ENCODE measurements at places on chromosomes 16 and 17.

DNA sequence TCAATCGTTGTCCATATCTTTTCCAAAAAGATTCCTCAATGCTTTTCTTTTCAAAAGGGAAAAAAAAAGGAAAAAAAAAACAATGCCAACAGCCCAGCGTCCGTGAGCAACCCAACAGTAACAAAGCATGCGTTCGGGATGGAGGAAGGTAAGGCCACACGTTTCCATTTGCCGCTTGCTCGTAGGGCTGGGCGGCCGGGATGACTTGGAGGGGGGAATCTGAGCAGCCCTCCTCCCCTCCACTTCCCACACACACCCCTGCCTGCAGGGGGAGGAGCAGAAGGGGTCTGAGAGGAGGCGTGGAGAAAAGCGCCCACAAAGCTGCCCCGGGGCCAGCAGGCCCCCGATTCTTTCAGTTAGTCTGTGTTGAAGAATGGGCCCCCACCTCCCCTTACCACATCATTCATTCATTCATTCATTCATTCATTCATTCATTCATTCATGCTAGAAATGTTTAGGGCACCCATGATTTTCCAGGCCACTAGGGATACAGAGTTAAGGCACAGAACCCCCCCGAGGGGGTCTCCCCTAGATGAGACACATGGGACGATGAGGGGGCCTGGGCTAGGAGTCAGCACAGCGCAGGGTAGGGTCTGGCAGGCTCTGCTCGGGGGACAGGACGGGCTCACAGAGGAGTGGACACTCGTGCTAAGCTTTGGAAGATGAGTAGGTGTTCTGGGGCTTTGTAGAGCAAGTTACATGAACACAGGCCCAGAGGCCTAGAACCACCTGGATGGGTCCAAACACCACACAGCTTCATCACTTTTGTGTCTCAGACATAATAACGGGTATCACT is 10.9 kb upstream of the TBX2 start:
- no peak for DNase-seq

- peak; percentile 34 for DNase-seq
Observed at GRCh38 chr16:75151798-75152197, 3.5 kb downstream of the ZFP1 start.

GRCh38 chr17:45948881-45949624 is 50.0 kb upstream of the STH start:
- DNase-seq, result peak; percentile 89

DNA sequence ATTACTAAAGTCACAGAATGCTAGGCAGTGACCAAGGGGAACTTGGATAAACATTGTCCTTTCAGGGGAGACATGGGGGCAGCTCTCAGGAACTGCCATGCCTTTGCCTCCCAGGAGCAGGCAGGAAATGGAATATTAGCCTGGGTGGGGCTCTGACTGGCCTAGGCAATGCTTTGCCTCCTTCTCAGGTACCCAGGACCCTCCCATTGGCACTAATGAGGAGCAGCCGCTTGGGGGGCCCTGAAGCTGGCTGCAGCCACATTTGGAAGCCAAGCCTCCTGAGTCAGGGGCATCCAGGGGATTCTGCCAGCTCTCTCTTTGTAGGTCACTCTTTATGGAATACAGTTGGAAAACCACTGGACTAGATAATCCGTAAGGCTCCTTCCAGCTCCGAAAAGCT is 5.5 kb downstream of the CPSF4L start:
- DNase-seq, result no peak

DNA sequence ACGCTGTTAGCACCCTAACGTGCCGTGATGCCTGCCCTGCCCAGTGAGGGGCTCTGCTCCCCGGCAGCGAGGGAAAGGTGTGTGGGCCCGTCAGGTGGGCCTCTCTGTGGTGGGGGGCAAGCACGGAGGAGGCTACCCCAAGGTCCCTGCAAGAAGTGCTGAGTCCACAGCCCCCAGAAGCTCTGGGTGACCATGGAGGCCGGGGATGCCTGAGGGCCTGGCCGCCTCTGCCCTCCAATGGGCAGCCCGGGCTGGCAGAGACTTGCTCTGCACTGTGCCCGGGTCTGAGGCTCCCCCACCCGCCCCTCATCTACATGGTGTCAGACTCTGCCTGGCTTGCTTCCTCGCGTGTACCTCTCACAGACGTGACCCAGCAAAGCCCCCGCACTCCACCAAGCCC is 12.2 kb downstream of the SLC38A10 start:
- no peak for DNase-seq

- no peak for DNase-seq
Observed at GRCh38 chr17:71713846-71714245, 407.0 kb upstream of the SOX9 start.

DNA sequence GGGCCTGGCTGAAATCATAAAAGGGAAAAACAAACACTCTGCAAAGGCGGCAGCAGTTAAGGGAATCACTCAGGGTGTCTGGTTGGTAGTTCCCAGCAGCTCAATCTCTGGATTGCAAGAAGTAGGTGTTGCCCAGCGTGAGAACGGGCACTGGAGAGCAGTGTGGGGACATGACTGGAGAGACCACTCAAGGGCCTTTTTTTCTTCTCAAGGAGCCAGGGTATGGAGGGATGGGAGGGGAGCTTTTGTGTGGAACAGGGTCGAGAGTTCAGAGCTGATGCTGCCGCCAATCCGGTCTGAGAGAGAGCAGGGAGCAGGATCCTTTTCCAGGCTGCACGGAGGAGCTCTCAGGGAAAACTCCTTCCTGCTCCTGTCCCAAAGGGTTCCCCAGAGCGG is 15.2 kb downstream of the SCNN1B start:
- no peak for DNase-seq

GRCh38 chr16:24906199-24906808 is 60.5 kb downstream of the SLC5A11 start:
- peak; percentile 73 for DNase-seq

GRCh38 chr16:77972062-77972392 is 50.3 kb upstream of the CLEC3A start:
- DNase-seq, result no peak

DNA sequence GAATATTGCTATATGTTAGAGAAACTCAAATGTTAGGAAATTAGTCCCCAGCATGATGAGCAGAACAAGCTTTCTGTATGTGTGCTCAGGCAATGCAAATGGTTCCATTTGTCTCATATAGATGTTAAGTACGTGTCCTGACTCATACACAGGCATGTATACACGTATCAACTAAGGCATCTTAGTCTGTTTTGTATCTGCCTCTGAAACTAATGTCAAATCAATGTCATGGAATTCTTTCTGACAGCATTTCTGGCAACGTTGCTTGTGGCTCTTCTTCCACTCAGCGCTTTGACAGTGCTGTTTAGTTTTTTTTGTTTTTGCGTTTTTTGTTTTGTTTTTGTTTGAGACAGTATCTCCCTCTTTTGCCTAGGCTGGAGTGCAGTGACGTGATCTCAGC is 111.9 kb downstream of the CNTNAP4 start:
- no peak for DNase-seq

DNA sequence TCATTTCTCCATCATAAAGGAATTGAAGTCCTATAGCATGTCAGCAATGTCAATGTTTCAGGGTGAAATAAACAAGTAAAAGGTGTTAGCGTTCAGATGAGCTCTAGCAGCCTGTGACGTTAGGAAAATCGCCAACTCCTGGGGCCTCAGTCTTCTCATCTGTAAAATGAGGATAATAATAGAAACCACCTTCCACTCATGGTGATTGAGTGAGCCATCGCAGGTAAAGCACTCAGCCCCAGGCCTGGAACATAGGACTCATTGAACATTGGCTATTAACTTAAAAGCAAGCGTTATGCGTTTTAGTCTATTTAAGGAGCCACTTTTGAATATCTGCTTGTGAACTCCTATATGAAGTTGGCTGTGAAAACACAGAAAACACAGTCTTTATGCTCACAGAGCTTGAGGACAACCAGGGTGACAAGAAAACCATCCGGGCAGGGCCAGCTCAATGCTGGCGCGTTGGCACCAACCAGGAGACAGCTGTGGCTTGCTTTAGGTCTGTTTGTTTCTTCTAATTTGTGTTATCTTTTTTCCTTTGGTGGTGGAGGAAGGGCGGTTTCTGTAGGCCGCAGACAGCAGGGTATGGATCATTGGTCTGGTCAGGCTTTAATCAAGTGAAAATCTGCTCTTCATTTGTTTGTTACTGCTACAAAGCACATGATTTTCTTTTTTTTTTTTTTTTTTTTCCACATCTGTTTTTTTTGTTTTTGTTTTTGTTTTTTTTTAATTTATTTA is 35.7 kb upstream of the MED9 start:
- DNase-seq, result peak; percentile 23

- DNase-seq, result no peak
Observed at GRCh38 chr16:54977211-54977610, 46.5 kb downstream of the IRX5 start.

DNA sequence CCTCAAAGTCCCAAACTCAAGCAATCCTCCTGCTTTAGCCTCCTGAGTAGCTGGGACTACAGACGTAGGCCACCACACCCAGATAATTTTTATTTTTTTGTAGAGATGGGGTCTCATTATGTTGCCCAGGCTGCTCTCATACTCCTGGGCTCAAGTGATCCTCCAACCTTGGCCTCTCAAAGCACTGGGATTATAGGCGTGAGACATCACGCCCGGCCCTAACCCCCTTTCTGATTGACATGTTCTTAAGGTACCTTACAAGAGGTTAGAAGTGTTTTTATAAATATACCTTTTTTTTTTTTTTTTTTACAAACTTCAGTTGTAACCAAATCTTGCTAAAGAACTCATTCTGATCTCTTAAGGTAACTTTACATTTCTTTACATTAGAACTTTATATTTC is 64.8 kb downstream of the GNA13 start:
- no peak for DNase-seq

DNA sequence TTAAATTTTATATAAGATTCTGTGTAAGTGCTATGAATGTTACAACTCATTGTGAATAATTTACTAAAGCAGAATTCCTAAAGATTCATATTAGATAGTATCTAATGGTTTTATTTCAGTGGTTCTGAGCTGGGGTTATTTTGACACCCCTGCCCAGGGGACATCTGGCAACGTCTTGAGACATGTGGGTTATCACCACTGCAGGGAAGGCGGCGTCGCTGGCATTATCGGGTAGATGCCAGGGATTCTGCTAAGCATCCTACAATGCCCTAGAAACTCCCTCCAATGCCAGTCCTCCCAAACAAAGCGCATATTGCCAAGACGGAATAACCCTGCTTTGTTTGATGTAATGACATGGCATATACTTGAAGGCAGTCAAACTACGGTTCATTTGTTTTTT is 372.3 kb upstream of the ZFHX3 start:
- no peak for DNase-seq

DNA sequence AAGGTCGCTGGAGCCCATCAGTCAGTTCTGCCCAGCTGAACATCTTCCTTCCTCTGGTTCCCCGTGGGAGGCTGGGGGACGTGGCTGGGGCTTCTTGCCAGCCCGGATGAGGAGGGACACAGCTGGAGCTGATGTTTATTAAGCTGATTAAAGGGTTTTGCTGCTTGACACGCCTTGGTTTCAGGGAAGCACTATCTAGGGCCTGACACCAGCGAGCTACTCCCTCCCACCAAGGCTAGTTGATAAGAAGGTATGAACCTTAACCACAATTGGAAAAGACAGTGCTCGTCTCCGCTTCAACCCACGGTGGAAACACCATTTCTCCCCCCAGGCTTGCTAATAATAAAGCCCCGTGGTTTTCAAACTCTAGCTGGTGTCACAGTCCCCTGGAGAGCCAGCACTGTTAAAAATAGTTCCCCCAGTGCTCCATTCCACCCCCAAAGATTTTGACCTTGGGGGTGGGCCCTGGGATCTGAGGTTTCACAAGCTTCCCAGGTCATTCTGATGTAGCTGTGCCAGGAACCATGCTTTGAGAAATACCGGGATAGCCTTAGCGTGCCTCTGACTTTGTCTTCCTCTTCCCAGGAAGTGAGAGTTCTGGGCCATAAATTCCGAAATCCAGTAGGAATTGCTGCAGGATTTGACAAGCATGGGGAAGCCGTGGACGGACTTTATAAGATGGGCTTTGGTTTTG is 5.5 kb downstream of the DHODH start:
- no peak for DNase-seq

- DNase-seq, result no peak
Observed at GRCh38 chr16:85975451-85975981, 76.6 kb downstream of the IRF8 start.

DNA sequence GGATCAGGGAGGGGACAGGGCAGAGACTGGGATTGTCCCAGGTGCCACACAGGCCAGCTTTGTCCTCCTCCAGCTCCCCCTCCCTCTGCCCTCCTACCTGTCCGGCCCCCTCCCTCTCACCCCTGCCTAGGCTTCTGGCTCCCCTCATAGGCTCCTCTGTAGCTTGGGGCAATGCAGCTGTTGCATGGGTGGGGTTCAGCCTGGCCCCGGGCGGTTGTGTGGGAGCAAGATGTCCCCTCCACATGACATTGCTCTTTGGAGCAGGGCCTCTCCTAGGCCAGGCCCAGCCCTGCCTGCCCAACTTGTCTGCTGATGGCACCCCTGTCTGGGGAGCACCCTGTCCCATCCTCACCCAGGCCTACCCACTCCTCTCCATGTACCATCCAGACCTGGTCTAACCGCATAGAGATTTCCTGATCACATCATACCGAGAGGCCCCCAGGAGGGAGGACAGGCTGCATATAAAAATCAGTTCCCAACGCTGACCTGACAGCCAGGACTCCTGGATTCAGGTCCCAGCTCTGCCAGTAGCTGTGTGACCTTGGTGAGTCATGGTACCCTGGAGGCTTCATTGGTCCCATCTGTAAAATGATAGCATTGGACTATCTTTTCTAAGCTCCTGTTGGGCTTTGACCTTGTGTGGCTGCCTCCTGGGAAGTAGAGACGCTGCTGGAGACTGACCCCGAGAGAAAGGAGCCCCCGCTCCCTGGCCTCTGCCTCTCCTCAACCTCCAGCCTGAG is 48.8 kb upstream of the DLX4 start:
- DNase-seq, result no peak

GRCh38 chr16:51773071-51773890 is 622.2 kb upstream of the SALL1 start:
- DNase-seq, result no peak

- DNase-seq, result peak; percentile 71
Observed at GRCh38 chr16:67718668-67719047, 458 bp downstream of the GFOD2 start.

DNA sequence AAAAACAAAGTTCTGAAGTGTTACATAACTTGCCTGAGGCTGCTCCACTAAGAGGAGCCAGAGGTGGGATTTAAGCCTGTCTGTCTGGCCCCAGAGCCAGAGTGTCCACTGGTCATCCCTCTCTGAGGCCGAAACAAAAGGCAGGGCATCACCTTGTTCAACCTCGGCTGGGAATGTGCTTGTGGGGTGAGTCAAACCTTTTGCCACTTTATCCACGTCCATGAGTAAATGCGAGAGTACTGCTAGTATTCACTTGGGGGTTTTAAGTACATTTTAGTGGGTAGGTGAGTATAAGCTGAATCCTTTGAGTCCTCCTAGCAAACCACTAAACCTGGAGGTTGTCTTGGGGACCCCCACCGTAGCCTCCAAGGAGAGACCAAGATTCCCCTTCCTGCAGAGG is 103.5 kb downstream of the STX8 start:
- DNase-seq, result no peak

All from Karpas-422 (cell line).